ENCODE measurements at places on chromosomes 16 and 17.

DNA sequence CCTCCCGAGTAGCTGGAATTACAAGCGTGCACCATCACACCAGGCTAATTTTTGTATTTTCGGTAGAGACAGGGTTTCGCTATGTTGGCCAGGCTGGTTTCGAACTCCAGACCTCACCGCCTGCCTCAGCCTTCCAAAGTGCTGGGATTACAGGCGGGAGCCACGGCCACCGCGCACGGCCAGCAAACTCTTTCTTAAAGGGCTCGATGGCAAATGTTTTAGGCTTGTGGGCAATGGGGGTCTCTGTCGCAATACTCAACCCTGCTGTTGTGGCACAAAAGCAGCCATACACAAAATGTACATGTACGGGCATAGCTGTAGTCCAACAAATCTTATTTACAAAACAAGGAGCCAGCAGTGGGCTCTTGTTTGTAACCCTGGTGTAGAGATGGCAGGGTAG is 18.4 kb downstream of the PARN start:
- no peak for DNase-seq

- peak; percentile 29 for DNase-seq
These were observed 30.2 kb downstream of the OR1D5 start for GRCh38 chr17:3033248-3033640.

GRCh38 chr17:13729466-13730134 is 127.9 kb upstream of the HS3ST3A1 start:
- DNase-seq: no peak

- peak; percentile 60 for DNase-seq
These were observed 6.8 kb upstream of the TBC1D3B start for GRCh38 chr17:36183001-36183971.

DNA sequence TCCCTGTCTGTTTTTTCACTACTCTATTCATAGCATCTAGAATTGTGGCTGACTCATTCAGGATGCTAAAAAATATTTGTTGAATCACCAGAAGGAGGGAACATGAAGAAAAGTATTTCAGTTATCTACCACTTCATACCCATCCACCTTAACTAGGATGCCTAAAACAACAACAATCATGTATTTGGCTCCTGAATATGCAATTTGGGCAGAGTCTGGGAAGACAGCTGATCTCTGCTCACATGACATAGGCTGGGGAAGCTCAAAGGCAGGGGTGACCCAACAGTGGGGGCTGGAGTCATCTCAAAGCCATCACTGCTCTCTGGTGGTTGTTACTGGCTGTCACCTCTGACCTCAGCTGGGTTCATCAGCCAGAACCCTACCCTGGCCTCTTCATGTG is 80.1 kb upstream of the RPL38 start:
- DNase-seq: peak; percentile 48

DNA sequence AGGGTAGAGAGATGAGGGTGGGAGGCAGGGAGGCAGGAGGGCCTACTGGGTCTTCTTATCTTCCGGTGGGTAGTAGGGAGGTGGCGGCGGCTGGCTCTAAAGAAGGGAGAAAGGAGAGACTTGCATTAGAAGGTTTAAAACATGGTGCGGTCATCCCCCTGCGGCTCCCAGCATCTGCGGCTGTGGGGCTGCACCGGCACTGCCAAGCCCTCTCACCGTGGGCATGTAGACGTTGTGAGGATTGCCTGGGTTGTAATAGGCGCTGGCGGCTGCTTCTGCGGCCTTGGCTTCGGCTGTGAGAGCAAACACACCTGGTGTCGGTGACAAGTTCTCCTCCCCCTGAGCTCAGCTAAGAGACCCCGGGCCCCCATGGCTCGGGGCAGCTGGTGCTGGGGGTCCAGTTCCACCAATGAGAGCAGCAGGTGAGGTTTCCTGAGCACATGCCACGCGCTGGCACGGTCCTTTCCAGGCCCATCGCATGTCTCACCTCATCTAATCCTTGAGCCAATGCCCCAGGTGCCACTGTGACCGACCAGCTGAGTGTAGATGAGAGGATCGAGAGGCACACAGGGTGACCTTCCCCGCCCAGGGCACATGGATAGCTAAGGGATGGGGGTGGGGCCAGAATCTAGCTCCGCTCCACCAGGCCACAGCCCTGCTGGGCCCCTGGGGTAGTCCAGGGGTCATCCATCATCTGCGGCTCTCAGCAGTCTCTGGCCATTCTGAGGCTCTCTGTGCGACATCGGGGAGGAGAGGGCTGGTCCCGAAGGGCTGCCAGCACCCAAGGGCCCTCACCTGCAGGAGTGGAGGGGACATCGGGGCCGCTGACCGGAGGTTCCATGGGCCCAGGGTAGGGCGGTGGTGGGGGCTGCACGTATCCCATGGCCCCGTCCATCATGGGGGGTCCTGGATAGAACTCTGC is 2.7 kb upstream of the UNC13D start:
- DNase-seq: no peak

DNA sequence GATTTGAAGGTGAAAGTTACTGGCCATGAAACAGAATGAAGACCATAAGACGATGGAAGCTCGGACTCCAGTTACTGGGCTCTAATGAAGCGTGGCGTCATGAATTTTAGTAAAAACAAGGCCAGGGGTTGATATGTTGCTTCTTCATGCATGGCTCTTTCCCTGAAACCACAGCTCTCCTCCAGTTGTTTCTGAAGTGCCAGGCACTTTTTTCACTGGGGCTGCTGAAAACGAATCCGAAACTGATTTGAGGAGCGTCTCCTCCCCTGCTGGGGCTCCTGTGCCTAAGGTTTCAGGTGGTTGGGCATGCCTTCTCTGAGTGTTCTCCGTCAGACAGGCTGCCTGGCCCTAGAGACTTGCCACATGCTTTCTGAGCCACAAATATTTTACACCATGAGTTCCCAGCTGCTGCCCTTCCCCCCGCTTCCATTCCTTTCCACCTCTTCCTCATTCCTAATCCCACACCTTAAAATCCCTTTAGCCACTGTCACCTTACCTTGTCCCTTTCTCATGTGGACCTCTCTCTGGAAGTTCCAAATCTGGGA is 3.7 kb upstream of the MYL4 start:
- DNase-seq: peak; percentile 85

GRCh38 chr16:19939553-19939952 is 54.9 kb upstream of the GPRC5B start:
- DNase-seq: no peak

- no peak for DNase-seq
These were observed 386.3 kb downstream of the CDH13 start for GRCh38 chr16:83013071-83013470.

All from SJSA1 (cell line).